ENCODE measurements at places on chromosomes 12 and 14.

DNA sequence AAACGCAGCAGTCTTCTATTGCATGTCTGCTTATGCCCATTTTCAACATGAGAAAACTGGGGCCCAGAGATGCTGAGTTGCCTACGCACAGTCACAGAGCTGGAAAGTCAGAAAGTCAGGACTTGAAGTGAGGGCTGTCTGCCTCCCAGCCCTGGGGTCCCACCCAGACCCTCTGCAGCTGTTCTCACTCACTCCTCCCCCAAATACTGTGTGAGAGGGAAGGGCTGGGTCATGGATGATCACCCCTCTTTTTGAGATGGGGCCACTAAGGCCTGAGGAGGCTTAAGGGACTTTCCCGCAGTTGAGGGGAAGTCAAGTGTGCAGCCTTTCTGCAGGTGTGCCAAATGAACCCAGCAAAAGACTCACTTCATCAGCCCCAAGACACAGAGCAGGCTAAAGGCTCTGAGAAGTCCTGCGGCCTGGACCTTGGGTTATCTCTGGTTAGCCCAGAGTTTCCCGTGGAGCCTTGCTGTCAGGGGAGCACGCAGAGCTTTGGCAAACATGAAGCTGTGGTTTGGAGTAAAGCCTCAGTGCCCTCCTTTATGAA lies 18.7 kb downstream of the DTX1 start:
- no peak for DNase-seq

- no peak for DNase-seq
These were observed 14.5 kb downstream of the IFNG-AS1 start for GRCh38 chr12:68003777-68004176.

DNA sequence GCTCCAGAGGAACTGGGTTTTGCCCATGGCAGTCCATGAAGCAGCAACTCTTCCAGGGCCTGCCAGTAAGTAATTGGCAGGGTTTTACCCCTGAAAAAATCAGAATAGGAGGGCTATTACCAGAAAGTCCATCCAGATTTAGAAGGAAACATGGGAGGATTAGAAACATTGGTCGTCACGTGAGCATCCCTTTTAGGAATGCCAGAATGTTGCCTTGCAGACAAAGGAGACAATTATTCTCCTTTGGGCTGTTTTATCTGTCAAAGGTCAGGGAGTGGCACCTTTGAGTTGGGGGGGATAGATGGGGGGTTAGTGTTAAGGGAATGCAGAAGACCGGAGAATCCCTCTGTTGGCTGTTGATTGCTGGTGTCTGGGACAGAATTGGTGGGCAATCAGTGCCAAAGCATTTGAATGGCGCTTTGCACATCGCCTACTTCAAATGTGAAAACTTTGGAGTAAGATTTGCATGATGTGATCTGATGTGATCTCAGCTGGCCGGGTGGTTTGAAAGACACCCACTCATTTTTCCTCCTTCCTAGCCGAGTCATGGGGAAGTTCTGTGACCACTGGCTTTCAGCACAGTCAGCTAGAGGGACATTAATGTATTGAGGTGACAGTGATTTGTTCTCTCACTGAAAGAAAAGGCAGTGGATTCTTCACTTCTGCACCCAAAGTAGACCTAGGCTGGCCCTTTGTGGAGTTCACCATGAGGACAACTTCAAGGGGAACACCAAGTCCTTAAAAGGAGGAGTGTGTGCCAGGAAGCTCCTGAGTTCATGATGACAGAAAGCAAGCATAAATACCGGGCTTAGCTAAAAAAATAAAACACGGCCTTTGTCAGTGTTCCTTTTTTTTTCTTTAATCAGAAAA lies 31.4 kb downstream of the FLVCR2 start:
- no peak for DNase-seq

DNA sequence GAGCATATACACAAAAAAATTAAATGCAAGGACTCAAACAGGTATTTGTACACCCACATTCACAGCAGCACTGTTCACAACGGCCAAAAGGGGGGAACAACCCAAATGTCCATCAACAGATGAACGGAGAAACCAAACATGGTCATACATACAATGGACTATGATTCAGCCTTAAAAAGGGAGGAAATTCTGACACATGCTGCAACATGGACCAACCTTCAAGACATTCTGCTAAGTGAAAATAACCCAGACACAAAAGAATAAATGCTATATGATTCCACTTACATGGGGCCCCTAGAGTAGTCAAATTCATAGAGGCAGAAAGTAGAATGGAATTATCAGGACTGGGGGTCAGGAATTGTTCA lies 29.5 kb downstream of the ACTN1 start:
- no peak for DNase-seq

DNA sequence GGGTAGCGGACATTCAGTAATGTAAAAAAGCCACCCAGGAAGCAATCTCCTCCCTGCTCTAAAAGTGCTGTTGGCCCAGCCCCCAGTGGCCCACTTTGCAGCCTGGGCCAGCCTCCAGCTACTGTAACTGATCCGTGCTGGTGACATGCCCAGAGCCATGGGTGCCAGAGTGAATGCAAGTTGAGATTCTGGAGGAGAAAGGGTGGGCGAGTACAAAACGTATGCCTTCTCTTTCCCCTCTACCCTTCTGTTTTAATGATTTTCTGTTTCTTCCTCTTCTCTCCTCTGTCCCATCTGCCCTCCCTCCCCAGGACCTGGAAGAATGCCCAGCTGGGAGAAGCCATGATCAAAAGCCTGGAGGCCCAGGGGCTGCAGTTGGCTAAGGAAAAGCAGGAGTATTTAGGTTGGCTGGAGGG lies 16.9 kb downstream of the PLEKHD1 start:
- DNase-seq = no peak

- no peak for DNase-seq
These were observed 31.1 kb upstream of the INF2 start for GRCh38 chr14:104658325-104658712.

DNA sequence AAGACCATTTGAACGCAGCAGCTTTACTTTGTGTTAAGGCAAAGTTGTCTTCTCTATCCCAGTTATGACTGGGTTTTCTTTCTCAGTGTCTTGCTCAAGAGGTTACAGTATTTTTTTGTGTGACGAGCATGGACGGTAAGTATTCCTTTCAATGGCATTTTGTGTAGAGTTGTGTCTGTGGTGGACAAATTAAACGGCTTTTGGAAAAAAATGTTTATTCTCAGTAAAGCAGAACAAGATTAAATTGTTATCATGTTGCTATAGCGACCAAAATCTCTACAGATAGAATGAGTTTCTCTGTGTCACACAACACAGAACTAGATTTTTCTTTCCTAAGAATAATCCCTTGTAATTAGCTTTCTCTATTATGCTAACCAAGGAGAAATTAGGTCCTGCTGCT lies 417.1 kb downstream of the AEBP2 start:
- DNase-seq = no peak

- DNase-seq = no peak
These were observed 42.2 kb downstream of the PPFIBP1 start for GRCh38 chr12:27566159-27566558.

- no peak for DNase-seq
These were observed 28.7 kb upstream of the RHOJ start for GRCh38 chr14:63175531-63175930.

All from NCI-H1436 treated with DMSO at 0.1 percent for 48 hours (cell line).